Fibroblast of skin of left biceps (primary cell): ENCODE measurements at places on chromosomes 4 and X.

GRCh38 chr4:125765941-125766340 lies 451.2 kb downstream of the FAT4 start:
- DNase-seq: no peak

GRCh38 chr4:105504744-105505143 lies 30.9 kb upstream of the PPA2 start:
- DNase-seq: no peak

DNA sequence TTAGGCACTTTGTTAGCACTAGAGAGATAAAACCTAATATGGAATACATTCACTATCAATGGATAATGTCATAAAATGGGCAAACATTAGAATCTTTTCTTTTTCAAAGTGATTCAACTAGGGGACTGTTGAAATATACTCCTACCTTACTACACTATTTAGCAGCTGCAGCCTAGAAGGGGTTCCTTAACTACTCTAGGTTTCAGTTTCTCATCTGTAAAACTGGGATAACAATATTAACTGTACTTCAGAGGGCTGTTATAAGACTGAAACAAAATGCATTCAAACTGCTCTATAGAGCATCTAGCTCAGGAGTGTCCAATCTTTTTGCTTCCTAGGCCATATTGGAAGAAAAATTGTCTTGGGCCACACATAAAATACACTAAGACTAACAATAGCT lies 147.4 kb downstream of the CDS1 start:
- no peak for DNase-seq

GRCh38 chr4:172142281-172142741 lies 329.1 kb downstream of the GALNTL6 start:
- peak; percentile 77 for DNase-seq

- DNase-seq: no peak
Observed at GRCh38 chrX:132489578-132490419, 961 bp upstream of the MBNL3 start.

- DNase-seq: no peak
Observed at GRCh38 chrX:129908636-129909035, 2.7 kb downstream of the UTP14A start.

GRCh38 chr4:17329046-17329445 lies 182.8 kb downstream of the QDPR start:
- DNase-seq: no peak

DNA sequence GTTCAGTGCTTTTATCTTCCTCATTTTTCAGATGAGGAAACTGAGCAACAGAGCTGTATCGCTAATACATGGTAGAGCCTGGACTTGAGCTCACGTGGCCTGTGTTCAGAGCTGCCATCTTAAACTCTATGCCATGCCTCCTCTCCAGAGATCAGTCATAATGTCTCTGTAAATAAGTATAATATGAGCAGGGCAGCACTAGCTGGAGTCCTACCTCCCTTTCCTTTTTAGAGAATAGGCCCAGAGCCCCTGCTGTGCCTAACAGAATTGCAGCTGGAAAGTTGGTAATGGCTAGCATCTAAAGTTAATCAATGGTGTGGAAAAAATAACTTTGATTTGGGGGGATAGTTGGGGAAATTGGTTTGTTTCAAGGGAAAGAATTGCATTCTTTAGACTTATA lies 20.4 kb downstream of the CASP6 start:
- no peak for DNase-seq

GRCh38 chr4:11565899-11566298 lies 137.2 kb upstream of the HS3ST1 start:
- no peak for DNase-seq

DNA sequence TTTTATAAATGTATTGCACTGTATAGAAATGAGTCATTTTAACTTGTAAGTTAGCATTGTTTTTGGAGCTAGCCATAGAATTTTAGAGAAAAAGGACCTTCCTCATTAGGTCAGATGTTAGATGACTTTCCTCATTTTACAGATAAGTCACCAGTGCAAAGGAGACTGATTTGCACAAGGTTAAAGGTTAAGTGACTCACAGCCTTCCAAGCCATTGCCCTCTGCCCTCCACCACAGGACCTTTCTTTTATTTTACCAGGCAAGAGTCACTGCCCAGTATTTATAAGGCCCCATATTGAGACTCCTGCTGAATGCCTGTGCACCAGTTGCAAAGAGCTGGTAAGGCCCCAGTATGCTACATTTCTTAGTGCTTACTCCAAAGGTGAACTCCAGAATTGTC lies 4.2 kb upstream of the ABCG2 start:
- DNase-seq: no peak
